ENCODE measurements at places on chromosomes 16 and 17. TPM values are rescaled to one million over a fixed set of nuclear protein-coding genes. Genes with fewer than 3 reads are reported as not detected.

Gene CES5A
- 0.30 TPM for total RNA-seq

Gene PMFBP1
- 0.76 TPM for total RNA-seq

Gene GGA2
- total RNA-seq = 51.9 TPM

Gene EPX
- not detected for total RNA-seq

Gene KRT15
- total RNA-seq = 1,796 TPM

Gene ESRP2
- 106 TPM for total RNA-seq

Gene SLC16A6
- 2.7 TPM for total RNA-seq

Gene PPP1R27
- not detected for total RNA-seq

Gene C17orf78
- total RNA-seq = not detected

DNA sequence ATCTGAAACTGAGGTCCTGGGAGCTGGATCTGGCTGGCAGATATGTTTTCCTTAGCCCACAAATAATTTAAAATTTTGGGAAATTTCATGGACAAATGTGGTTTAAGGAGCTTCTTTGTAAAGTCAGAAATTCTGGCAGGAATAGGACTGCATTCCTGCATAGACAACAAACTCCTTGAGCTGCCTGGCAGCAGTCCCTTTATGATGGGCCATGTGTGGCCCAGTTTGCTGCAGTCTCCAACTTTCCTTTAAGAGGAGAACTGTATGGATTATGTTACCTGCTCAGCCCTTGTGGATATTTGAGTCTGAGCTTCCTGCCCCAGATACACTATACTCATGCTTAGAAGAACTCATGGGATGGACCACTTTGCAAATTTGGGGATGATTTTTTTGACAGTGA, 48.5 kb upstream of the HS3ST2 start:
- DNase-seq = no peak

- no peak for DNase-seq
Measured at GRCh38 chr17:69282002-69282401, 44.9 kb downstream of the ABCA5 start.

GRCh38 chr16:51854401-51854951, 692.5 kb downstream of the TOX3 start:
- no peak for DNase-seq

DNA sequence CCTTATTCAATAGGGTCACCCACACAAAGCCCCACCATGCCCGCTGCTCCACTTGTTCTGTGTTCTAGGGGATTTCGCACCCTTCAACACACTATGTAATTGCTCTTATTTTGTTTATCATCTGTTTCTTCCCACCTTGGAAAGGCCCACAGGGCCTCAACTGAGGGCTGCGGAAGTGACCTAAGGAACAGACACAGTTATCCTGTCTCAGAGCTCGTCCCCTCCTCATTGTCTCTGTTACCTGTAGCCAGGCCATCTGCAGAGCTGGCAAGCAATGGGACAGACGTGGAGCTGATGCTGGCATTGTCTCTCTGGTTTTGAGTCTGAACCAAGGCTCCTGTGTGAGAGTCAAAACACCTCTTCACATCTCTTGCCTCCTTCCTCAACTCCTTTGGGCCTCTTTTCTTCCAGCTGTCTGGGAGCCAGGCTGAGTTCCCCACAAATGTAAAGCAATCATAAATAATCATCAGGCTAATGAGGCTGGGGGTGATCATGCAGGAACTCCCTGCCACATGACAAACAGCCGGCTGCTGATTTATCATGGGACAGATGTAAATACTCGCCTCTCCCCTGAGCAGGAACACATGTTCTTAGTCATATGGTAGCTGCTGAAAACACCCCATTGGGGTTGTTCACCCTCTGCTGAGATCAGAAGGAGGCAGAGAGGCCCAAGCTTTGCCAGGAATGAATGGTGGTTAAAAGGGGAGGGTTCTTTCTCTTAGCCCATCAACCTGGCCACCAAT, 71.9 kb downstream of the AXIN2 start:
- DNase-seq = no peak

- DNase-seq = no peak
Measured at GRCh38 chr17:72426321-72426720, 305.5 kb downstream of the SOX9 start.

GRCh38 chr17:42399121-42399520, 10.9 kb upstream of the STAT3 start:
- DNase-seq = no peak

- no peak for DNase-seq
Measured at GRCh38 chr17:19508577-19508867, 25.1 kb upstream of the SLC47A1 start.

DNA sequence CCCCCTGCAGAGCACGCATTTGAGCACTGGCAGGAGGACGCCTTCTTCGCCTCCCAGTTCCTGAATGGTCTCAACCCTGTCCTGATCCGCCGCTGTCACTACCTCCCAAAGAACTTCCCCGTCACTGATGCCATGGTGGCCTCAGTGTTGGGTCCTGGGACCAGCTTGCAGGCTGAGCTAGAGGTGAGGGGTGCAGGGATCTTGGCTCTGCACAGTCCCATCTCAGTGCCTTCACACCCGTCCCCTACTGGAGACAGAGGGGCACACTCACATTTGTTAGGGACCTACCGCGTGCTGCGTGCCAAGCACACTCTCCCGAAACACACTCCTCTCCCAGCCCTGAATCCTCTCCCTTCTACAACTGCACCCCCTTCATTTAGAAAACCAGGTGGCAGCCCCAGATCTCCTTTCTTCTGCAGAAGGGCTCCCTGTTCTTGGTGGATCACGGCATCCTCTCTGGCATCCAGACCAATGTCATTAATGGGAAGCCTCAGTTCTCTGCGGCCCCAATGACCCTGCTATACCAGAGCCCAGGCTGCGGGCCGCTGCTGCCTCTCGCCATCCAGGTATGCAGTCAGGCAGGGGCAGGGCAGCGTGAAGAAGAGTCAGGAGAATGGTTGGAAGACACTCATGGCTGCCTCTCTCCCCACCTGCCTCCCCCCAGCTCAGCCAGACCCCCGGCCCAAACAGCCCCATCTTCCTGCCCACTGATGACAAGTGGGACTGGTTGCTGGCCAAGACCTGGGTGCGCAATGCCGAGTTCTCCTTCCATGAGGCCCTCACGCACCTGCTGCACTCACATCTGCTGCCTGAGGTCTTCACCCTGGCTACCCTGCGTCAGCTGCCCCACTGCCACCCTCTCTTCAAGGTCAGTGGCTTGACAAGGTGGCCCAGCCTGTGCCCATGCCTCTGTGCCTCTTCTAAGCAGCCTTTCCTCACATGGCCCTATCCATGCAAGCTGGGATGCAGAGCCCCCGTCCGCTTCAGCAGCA, 6.3 kb downstream of the ALOX15B start:
- DNase-seq = peak; percentile 69

DNA sequence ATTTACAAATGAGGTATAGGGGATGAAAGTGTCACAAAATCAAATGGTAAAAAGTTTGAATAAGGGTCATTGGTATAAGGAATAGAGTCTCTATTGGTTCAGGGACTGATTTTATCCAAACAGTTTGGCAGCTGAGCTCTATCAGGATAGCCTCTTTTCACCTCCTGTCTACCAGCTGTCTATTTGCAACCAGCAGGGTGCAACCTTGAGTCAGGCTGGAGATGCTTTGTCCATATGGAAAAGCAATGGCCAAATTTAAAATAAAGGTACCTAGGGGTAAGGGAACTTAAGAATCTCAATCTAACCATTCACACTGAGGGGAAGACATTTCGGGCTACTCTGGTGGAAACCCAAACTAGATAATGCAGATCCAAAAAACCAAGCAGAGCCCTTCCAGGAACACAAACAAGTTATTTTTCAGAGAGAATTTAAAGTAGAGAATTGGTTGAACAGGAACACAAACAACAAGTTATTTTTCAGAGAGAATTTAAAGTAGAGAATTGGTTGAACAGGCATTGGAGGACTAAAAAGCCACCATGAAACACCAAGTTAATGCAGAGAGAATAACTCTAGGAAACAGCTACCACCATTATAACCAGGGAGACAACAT, 12.6 kb upstream of the CA10 start:
- DNase-seq = no peak

DNA sequence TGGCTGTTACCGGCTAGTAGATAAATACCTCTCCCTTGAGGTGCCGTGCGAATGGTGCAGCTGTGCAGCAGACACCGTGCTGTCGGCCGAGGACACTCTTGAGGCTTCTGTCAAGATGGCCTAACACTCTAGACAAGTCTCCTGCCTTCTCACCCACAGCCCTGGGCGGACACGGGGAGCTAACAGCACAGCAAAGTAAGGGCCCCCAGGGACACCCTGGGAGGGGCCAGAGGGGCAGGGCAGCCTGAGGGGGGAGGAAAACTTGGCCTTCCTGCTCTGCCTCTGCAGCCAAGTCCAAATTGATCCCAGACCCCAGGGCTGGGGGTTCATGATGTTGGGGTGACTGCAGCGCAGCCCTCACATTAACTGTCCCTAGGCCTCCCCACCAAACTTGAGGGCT, 210.2 kb downstream of the RPTOR start:
- no peak for DNase-seq

DNA sequence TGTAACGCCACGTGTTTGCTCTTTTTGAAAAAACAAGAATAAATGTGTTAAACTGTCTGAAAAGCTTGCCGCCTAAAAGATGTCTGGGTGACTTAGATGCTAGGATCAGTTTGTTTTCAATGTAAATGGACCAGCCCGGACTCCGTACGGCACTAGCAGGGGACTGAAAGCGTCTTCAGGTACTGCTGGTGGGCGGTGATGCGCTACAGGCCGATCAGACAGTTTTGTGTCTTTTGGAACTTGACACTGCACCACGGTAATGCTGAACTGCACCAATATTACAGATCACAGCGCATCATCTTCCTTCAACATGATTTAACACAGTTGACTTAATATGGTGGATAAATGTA, 727 bp upstream of the MBTPS1 start:
- DNase-seq = no peak

GRCh38 chr17:64502021-64502420, 4.1 kb downstream of the DDX5 start:
- DNase-seq = no peak

DNA sequence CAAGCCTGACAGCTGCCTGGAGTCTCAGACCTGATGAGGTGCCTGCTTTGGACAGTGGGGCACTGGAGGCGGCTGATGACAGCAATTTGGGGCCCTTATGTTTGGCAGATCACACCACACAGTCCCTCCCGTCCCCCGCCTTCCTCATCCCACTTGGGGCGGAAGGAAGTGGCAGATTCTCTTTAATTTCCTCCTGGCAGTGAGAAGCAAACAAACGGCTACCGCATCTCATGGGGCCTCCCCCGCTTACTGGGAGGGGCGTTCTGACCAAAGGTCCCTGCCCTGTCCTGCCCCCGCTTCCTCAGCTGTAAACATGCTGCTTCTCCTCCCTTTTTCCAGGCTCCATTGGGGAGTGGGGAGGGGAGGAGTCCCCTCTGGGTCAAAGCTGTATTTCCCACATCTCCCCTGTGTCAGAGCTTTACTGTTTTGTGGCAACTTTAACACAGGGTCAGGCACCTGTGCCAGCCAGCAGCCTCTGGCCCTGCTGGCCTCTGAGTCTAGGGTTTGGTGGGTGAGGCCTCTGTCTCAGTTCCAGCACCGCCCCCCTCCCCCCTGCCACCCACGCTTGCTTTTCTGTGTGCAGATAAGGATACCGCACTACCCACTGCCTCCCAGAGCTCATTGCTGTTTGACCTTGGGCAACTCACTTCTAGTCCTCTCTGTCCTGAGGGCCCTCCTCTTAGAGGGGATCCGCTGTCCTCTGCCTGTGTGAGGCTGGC, 5.4 kb upstream of the NFATC3 start:
- DNase-seq = peak; percentile 82

DNA sequence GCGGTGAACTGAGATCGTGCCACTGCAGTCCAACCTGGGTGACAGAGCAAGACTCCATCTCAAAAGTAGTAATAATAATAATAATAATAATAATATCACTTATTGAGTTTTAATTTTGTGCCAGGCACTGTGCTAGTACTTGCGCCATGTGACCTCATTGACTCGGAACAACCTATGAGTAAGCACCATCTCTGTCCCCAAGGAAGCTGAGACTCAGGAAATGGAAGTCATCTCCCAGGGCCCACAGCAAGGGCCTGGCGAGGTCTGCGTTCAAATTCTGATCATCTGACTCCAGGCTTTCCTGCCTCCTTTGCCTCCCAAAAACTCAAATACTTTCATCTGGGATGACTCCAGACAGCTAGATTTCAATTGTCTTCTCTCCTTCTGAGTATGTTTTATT, 162.9 kb downstream of the SEC14L1 start:
- no peak for DNase-seq

DNA sequence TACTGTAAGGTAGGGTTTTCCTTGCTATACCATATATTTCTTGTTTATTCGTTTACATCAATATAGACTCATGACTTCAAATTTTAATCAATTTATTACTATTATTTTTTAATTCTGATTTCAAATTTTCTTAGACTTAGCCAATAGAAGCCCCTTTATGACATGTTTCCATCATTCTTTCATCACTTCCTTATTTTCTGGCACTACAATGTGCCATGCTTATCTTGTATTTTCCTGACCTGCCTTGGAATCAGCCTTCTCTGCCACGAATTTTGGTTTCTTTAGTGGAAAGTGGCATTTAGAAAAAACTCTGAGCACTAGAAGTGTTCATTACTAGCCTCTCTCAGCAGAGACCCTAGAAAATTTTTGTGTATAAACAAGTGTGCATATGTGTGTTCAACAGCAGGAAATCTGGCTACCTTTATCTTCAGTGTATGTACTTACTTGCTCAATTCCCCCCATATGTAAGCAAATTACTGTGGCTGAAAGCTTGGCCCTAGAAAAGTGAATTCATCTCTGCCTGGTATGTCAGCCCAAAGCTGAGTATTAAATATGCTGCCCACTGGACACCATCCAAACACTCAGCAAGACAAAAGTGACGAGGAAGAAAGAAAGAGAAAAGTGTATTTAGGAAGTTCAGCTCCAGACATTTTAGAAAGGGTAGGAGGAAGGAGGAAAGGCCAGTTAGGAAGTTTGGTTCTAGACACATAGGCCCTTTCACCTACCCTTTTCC, 4.0 kb downstream of the STXBP4 start:
- DNase-seq = no peak

DNA sequence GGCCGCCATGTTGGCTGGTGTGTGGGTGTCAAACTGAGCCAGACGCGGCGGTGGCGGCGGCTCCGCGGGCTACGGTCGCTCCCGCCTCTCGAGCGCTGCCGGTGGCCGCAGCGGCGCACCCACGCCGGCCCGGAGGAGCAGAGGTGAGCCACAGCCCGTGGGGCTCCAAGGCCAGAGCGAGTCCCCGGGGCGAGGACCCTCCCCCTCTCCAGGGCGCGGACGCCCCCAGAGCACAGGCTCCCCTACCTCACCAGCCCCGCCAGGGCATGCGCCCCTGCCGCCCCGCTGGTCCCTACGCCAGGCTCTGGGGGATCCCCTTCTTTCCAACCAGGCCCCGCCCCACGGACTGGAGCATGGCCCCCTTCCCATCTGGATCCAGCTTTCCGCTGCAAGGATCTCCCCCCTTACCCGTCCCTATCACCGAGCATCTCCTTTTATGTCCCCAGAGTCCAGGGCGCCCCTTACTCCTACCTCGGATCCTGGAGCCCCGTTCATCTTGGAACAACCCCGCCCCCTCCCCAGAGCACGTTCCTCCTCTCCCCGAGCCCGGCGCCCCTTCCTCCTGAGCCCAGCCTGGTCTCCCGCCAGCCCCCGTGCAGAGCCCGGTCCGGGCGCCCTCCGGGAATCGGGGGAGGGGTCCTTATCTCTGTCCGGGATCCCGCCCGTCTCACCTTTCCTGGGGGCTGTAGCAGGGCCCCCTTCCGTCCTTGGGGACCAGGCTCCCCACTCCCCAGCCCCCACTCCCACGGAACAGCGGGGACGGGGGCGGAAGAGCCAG, 412 bp downstream of the EPN2 start:
- peak; percentile 79 for DNase-seq

- DNase-seq = no peak
Measured at GRCh38 chr16:89616623-89617022, 3.2 kb downstream of the DPEP1 start.

Measured in suprapubic skin (tissue), 4 donors.